ENCODE measurements at places on chromosomes 5 and 9.

DNA sequence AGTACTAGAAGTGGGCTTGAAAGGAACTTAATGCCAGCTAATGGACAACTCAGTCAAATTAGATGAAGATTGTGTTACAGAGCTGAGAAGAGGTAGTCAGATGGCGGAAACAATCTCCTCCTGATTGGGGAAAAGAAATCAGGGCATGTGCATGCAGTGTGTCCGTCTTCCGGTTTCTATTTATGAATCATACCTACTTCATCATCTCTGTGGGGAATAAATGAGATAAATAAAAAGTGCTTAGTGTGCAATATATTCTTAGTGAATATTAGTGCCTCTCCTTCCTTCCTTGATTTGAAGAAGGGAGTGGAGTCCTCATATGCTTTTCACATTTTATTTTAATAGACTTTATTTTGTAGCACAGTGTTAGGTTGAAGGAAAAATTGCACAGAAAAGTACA lies 108.7 kb upstream of the NFIL3 start:
- no peak for DNase-seq

DNA sequence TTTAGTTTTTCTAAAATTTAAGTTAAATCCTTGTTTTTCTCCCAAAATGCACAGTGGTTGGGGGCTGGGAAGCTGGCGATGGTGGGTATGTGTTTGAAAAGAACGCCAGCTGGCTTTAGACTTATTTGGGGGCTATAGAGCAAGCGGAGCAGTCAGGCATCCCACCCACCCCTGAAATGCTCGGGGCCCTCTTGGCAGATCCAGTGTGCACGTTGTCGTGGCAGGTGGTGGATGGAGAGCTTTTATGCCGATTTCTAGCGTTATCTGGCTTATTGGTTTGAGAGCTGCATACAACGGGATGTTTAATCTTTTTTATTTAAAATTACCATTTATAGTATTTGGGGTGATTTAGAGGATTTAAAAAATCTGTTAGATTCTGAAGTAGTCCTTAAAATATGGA lies 8.1 kb downstream of the BASP1 start:
- DNase-seq, result no peak

DNA sequence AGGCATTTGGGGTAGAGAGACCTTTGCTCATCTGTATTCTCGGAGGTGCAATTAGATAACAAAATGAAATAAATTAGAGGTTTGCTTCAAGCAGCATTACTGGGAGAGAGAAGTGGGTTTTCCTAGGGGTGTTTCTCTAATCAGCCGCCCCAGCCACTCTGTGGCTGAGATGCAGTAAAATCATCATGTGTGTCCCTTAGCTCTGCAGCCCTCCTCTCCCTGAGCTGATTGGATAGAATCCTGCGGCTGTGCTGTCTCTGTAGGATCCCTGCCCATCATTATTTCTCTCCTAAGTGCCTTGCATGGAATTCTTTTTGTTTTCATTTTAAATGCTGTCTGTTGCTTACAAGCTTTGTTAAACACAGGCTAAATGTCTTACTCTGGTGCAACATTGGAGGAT lies 171.4 kb downstream of the SH3GL2 start:
- no peak for DNase-seq

GRCh38 chr9:18154661-18155060 lies 319.3 kb upstream of the ADAMTSL1 start:
- no peak for DNase-seq

DNA sequence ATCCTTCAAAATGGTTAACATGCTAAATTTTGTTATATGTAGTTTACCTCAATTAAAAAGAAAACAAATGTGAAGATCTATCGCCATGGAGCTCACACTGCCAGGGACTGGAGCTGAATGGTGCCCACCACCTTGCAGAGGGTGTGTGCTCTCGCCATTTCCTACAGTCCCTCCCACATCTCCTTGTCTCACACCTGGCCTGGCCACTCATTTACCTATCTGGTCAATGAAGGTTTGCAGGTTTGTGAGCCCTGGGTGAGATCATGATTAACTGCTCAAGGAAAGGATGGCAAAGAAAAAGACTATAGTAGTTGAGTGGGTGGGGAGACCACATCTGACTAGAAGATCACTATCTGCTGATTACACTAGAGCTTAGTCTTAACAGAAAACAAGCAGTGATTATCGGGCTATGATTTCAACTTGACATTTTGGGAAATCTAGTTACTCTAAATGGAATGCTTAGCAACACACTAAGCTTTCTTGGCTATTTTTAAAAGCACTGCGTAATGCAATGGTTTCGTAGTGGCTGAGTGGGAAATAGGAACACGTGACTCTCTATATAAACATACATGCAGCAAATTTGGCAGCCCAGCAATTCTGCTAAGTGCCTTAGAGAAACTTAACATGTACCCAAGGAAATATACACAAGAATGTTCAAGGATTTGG lies 27.3 kb downstream of the PUM3 start:
- DNase-seq, result no peak

- DNase-seq, result no peak
Observed at GRCh38 chr9:91771027-91771426, 179.0 kb downstream of the ROR2 start.

DNA sequence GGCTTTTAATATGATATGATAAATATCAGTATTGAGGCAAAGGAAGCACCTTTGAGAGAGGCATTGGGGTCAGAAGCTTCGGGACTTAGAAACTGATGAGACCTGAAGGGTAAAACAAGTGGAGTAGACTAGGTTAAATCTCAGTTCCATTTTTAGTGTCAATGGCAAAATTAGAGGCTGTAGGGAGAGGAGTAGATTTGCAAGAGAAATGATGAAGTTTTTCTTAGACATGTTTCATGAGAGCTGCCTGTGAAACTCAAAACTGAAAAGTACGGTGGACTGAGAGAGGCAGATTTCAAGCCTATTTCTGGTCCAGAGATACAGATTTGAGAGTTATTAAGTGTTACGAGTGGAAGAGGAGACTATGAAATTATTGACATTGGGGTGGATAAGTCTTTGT lies 278.5 kb downstream of the TAF11L14 start:
- no peak for DNase-seq

GRCh38 chr5:100757618-100758017 lies 145.5 kb downstream of the ST8SIA4 start:
- DNase-seq, result no peak

- no peak for DNase-seq
Observed at GRCh38 chr5:170315154-170315553, 17.6 kb upstream of the LCP2 start.

DNA sequence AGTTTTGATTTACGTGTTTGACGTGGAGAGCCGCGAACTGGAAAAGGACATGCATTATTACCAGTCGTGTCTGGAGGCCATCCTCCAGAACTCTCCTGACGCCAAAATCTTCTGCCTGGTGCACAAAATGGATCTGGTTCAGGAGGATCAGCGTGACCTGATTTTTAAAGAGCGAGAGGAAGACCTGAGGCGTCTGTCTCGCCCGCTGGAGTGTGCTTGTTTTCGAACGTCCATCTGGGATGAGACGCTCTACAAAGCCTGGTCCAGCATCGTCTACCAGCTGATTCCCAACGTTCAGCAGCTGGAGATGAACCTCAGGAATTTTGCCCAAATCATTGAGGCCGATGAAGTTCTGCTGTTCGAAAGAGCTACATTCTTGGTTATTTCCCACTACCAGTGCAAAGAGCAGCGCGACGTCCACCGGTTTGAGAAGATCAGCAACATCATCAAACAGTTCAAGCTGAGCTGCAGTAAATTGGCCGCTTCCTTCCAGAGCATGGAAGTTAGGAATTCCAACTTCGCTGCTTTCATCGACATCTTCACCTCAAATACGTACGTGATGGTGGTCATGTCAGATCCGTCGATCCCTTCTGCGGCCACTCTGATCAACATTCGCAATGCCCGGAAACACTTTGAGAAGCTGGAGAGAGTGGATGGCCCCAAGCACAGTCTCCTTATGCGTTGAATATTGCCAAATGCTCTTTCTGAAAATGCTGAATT lies 850 bp downstream of the RRAGA start:
- no peak for DNase-seq

DNA sequence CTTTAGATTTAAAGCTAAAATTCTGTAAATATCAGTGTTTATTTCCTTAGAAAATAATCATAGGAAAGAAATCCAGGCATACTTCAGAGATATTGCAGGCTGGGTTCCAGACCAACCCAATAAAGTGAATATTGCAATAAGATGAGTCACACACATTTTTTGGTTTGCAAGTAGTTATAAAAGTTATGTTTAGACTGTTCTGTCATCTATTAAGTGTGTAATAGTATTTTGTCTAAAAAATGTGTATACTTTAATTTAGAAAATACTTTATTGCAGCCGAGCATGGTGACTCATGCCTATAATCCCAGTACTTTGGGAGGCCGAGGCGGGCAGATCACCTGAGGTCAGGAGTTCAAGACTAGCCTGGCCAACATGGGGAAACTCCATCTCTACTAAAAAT lies 6.9 kb upstream of the RIC1 start:
- no peak for DNase-seq

DNA sequence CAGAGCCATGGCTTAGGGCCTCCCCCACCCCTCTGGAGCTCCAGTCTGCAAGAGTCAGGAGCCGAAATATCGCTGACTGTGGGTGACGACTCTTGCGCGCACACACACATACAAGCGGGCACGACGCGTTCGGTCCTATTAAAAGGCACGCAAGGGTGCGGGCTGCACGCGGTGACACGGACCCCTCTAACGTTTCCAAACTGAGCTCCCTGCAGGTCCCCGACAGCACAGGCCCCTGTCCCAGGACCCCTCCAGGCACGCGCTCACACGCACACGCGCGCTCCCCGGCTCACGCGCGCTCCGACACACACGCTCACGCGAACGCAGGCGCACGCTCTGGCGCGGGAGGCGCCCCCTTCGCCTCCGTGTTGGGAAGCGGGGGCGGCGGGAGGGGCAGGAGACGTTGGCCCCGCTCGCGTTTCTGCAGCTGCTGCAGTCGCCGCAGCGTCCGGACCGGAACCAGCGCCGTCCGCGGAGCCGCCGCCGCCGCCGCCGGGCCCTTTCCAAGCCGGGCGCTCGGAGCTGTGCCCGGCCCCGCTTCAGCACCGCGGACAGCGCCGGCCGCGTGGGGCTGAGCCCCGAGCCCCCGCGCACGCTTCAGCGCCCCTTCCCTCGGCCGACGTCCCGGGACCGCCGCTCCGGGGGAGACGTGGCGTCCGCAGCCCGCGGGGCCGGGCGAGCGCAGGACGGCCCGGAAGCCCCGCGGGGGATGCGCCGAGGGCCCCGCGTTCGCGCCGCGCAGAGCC lies at the start of gene GRIN1:
Gene GRIN1 (plus strand): TSS at position 433 of the 746 bp plus-strand sequence. CDS start 333 bp downstream, outside the sequence.
- no peak for DNase-seq

Data from stimulated activated CD4-positive, alpha-beta T cell treated with anti-CD3 and anti-CD28 coated beads, TNF-alpha, amount 100 ng/mL, for 1 hour (primary cell).